ENCODE measurements at places on chromosomes 11 and 22.

- no peak for DNase-seq
Observed at GRCh38 chr11:132981131-132981956, 551.0 kb downstream of the OPCML start.

- no peak for DNase-seq
Observed at GRCh38 chr11:101913656-101914055, 1.2 kb upstream of the CEP126 start.

GRCh38 chr11:17277024-17277584 is 565 bp downstream of the NUCB2 start:
- no peak for DNase-seq

- no peak for DNase-seq
Observed at GRCh38 chr11:109303342-109303741, 118.6 kb upstream of the C11orf87 start.

- DNase-seq, result no peak
Observed at GRCh38 chr11:6482441-6482840, 1.1 kb downstream of the TIMM10B start.

Data from D721Med (cell line).